ENCODE measurements at places on chromosomes 16 and 17.

DNA sequence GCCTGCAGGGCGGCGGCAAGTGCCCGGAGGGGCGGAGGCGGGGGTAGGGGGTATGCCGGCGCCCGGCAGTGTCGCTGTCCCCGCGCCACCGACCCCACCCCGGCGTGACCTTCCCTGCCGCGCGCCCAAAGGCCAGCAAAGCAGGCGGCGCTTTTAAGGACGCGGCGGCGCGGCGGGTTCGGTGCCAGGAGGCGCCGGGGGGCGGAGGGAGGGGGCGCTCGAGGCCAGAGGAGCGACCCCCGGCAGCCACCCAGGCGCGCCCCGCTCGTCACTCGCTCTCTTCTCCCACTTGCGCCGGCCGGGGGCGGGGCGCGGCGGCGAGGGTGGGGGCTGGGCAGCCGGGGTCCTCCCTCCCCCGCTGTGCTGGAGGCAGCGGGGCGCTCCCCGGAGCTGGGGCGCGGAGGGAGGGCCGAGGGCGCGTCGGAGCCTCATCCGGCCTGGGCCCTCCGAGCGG is 8.6 kb upstream of the BAHCC1 start:
- peak; percentile 71 for DNase-seq

DNA sequence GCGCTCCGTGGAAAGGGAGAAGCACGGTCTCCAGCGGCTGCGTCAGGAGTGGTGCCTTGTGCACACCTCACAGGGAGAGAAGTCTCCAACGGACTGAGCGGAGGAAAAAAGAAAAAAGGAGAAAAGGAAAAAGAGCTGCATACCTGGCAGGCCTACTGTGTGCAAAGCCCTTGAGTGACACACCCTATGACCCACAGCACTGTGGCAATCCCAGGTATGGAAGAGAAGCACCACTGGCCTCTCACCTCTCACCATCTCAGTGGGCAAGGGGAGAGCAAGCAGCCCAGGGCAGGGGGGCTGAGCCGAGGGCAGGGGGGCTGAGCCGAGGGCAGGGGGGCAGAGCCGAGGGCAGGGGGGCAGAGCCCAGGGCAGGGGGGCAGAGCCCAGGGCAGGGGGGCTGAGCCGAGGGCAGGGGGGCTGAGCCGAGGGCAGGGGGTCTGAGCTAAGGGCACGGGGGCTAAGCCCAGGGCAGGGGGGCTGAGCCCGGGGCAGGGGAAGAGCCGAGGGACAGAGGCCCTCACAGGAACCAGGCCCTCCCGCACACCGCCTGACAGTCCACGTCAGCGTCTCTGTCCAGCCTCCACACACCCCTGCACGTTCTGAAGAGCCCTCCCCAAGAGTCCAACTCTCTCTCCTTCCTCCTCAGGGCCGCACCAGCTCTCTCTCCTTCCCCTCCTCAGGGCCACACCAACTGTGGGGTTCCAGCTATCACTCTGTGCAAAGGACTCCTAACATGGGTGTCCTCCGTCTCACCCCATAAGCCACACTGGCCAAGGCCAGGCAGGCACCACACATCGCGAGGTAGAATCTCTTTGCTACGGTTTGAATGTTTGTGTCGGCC is 105.8 kb downstream of the ZNF778 start:
- no peak for DNase-seq

DNA sequence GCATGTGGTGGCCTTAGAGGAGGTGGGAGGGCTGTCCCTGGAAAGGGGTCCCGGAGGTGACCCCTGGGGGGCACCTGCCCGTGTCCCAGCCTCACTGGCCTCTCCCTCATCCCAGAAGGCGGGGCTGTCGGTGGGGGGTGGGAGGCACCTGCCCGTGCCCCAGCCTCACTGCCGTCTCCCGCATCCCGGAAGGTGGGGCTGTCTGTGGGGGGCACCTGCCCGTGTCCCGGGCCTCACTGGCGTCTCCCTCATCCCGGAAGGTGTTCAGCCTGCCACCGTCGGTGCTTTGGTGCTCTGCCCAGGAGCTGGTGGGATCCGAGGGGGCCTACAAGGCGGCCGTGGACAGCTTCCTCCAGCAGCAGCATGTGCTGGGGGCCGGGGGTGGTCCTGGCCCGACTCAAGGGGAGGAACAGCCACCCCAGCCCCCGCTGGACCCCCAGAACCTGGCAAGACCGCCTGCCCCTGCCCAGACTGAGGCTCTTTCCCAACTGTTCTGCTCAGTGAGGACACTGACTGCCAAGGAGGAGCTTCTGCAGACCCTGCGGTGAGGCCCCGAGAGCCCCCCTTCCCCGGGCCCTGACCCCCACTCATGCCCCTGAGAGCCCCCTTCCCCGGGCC is 6.2 kb downstream of the CTU2 start:
- DNase-seq = no peak

DNA sequence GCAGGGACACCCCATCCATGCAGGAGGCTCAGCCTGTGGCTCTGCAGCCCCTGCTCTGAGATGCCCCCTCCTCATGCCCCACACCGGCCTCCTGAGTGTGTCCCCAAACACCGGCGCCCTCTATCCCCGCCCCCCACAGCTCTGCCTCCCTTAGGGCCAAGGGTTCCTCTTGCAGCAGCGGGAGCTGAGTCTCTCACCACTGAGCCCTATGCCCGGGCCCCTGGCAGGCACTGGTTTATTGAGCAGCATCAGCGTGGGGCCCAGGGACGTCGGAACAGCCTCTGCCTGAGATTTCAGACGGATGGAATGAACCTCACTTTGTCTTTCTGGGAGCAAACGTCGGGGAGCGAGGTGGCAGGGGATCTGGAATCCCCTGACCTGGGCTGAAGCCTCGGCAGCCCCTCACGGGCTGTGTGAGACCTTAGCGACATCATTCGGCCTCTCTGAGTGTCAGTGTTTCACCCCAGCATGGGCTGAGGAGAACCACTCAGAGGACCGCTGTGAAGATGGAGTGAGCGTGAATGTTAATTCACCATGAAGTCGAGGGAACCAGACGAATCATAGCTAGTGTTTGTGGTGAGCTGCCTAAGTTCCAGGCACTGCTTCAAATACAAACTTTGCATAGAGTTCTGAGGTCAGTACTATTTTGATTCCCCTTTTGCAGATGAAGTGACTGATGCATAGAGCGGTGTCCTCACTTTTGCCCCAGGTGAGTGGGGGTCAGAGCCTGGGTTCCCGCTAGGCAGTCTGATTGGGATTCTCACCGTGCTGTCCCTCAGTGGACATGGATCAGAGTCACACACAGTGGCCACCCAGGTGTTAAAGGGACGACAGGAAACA is 5.3 kb upstream of the C16orf74 start:
- DNase-seq = no peak

DNA sequence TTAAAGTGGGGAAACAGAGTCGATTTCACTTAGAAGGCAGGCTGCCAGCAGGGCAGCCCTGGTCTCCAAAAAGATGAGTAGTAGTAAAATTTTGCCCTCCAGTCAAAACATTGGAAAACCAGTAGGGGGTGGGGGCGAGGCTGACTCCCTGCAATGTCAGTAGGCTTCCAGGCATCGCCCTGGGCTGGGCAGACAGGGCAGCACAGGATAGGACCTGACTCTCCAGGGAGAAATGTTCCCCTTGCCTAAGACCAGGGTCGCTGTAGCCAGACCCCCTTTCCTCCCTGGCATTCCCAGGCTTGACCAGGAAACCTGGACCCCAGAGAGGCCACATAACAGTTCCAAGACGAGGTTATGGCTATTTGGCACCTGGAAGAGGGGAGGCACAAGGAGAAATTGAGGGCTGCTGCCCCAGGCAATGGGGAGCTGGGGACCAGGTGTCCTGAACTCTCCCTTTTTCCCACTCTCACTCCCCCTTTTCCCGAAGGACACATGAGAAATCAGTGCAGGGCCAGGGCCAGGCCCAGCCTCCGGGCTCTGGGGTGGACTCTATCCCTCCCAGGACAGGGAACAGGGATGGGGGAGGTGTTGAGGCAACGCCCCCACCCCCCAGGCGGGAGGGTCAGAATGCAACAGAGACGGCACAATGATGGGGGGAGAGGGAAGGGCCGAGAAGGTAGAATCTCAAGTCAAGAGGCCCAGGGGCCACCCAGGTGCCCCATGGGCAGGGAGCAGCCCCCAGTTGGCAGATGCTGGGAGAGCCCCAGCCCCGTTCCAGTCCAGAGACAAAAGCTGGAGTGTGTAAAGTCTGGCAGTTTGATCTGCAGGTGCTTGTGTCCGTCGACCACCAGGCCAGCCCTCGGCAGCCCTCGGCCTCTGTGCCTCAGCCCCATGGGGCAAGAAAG is 4.5 kb upstream of the SAMD14 start:
- DNase-seq = no peak

- DNase-seq = no peak
These were observed 59.8 kb downstream of the ADCY9 start for GRCh38 chr16:4056161-4057105.

DNA sequence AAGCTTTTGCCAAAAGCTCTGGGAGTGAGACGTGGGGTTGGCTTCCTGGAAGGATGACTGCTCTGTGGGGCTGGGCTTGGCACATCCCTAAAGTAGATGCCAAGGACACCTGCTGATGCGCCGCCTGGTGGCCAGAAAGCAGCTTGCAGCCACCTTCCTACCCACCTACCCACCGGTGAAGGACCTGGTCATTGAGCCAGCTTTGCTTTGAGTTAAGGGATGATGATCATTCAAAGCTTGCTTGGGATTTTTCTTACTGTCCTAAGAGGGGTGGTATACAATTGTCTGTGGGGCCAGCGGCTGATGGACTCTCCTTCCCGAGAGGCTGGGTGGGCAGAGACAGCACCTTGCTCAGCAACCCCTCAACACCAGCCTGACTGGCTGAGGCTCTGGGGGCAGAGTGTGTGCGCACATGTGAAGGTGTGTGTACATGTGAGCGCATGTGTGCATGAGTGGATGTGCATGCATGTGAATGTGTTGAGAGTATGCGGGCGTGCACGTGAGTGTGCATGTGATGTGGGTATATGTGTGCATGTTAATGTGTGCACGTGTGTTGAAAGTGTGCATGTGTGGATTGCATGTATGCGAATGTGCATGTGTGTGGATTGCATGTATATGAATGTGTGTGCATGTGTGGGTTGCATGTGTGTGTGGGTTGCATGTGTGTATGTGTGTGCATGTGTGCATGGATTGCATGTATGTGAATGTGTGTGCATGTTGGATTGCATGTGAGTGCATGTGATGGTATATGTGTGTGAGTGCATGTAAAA is 18.6 kb downstream of the C1QTNF1 start:
- peak; percentile 61 for DNase-seq

GRCh38 chr16:72832621-72833248 is 215.2 kb downstream of the ZFHX3 start:
- peak; percentile 92 for DNase-seq

DNA sequence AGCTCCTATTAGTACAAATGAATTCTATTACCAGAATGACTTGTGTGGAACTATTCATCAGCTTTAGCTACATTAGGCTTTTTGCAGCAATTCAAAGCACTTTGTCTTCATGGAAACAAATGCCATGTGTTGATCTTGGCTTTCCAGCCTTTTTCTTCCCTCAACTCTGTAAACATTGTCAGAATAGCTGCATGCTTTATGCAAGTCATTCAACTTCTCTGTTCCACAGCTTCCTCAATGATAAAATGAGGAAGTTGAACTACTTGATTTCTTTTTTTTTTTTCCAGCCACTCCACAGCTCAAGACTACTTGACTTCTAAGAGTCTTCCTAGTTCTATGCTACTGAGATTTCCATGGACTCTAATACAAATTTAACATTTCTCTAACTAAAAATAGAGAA is 41.1 kb downstream of the KIAA0753 start:
- no peak for DNase-seq

- DNase-seq = peak; percentile 79
These were observed 15.8 kb upstream of the EEF2K start for GRCh38 chr16:22190081-22190775.

DNA sequence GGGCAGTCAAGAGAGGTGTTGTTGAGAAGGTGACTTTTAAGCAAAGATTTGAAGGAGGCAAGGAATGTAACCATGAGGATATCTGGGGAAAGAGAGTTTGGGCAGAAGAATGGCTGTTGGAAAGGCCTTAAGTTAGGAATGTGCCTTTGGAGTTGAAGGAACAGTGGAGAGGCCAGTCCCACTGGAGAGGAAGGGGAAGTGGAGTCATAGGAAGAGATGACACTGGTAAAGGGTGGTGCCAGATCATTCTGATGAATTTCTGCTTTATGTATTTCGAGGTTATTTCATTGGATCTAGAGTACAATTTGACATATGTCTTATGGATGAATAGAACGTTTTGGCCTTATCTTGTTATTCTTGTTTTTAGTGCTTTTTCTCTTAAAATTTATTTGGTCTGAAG is 93.5 kb downstream of the WWP2 start:
- DNase-seq = no peak

DNA sequence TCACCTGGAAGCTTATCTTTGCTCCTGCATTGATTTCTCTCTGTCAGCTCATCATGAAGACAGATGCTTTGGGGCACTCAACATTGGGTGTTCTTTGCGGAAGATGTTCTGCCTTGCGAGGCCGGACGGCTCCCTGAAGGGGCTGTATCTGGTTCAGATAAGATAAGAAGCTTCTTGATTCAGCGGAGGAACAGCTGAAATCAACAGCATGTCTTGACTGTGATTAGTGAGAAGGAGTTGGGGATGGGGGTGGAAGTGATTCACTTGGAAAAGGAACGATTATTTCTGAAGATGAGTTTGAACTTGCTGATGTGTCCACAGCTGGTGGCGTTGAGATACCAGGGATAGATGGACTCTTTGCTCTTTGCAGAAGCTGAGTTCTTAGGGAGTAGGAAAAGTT is 126.9 kb upstream of the WSCD1 start:
- DNase-seq = no peak

- no peak for DNase-seq
These were observed 12.5 kb upstream of the TMED6 start for GRCh38 chr16:69364088-69364487.

DNA sequence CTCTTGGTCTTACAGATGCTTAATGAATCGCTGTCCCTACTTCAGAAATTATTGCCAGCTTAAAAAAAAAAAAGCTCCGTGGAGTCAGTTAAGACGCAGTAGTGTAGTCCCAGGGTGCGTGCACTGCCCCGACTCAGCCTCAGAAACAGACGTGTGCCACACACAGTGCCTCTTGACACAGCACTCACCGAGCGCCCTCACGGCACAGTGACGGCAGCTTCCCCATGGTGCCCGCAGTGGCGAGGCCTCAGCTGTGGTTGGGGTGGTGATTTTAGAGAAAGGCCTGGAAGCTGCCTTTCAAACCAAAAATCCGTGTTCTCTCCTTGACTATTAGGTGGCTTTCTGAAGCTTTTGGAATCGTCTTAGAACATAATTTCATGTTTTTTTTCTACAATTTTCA is 13.9 kb downstream of the TCF25 start:
- no peak for DNase-seq

- no peak for DNase-seq
These were observed 8.0 kb upstream of the VAT1L start for GRCh38 chr16:77780378-77780837.

GRCh38 chr16:27177031-27177774 is 26.1 kb upstream of the KDM8 start:
- no peak for DNase-seq

Measured in femur (tissue), 1 donor.